ENCODE measurements at places on chromosomes 3 and 15.

DNA sequence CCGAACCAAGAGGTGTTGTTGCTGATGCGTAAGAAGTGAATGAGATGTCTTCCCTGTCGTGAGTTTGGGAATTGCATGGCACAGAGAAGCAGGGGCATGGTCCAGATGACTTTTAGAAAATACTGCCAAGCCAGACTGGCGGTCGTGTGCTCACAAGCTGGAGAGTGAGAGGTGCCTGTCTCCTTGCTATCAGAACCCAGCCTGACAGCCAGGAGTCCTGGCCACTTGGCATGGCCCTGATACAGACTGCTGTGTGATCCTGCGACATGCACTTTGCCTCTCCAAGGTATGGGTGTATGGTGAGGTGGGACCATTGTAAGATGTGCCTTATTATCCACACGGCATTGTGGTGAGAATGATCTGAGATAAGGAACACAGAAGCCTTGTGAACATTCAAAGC lies 93.0 kb downstream of the SMAD3 start:
- no peak for DNase-seq

GRCh38 chr15:81255958-81256320 lies 59.3 kb downstream of the IL16 start:
- DNase-seq: no peak

- no peak for DNase-seq
Observed at GRCh38 chr3:164498917-164499316, 579.4 kb downstream of the SI start.

- no peak for DNase-seq
Observed at GRCh38 chr15:83474578-83474977, 27.4 kb downstream of the SH3GL3 start.

DNA sequence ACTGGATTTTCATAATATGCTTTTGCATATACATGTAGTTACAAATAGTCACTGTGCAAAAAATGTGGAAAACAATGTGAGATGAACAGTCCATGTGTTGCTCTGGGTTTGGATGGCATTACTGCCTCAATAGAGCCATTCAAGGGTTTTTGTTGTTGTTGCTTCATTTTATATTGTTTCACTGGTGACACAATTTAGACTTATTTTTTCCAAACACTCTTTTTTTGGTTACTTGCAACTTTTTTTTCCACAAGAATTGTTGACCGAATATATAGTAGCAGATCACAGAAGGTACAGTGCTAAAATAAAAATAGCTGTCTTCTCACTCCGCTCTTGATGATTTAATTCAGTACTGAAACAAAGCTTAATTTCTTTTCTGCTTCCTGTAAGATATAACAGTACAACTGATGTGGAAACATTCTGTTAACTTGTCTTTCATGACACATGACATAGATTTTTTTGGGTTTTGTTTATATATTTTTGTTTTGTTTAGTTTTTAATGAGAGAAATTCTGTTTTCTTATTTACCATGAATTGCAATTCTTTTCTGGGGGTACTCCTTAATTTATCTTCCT lies 618.6 kb downstream of the NAALADL2 start:
- DNase-seq: no peak

DNA sequence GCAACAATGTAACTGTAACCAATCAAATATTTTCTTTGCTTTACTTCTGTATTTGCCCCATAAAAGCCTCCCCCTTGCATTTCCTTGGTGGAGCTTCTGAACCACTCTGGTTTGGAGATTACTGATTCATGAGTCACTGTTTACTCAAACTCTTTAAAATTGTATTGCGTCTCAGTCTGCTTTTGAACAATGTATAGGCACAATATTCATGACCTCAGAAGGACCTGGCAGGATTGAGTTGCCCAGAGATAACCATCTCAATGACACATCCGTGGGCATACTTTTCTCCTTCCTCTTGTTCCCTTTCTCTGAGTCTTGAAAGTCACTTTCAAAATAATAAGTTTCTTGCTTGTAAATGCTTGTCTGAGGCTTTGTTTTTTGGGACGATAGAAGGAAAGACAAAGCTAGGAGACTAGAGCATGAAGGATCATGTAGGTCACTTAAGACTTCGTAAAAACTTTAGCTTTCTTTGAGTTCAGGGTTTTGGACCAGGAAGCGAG lies 57.1 kb upstream of the POU1F1 start:
- DNase-seq: peak; percentile 29

- DNase-seq: no peak
Observed at GRCh38 chr15:71811752-71812735, 1.7 kb downstream of the NR2E3 start.

DNA sequence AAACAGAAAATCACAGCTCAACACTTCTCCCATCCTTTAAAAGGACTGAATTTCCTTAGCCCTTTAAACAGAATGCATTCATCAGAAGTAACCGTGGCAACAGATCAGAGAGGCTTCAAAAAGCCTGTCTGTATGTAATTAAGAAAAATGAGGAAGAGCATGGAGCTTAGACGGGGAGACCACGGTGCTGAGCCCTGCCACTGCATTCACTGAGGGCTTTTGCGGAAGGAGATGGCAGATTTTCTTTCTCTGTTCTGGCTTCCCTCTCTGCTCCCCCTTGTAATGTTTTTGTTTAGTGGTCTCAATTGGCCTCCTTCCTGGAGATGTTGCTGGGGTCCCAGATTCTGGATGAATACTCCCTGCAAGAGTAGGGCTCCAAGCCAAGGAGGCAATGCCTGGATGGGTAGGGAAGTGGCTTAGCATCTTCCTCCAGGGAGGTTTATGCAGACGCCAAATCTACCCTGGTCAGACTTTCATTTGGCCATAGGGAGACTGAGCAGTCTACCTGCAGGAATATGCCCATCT lies 332.9 kb downstream of the EPHB1 start:
- no peak for DNase-seq

DNA sequence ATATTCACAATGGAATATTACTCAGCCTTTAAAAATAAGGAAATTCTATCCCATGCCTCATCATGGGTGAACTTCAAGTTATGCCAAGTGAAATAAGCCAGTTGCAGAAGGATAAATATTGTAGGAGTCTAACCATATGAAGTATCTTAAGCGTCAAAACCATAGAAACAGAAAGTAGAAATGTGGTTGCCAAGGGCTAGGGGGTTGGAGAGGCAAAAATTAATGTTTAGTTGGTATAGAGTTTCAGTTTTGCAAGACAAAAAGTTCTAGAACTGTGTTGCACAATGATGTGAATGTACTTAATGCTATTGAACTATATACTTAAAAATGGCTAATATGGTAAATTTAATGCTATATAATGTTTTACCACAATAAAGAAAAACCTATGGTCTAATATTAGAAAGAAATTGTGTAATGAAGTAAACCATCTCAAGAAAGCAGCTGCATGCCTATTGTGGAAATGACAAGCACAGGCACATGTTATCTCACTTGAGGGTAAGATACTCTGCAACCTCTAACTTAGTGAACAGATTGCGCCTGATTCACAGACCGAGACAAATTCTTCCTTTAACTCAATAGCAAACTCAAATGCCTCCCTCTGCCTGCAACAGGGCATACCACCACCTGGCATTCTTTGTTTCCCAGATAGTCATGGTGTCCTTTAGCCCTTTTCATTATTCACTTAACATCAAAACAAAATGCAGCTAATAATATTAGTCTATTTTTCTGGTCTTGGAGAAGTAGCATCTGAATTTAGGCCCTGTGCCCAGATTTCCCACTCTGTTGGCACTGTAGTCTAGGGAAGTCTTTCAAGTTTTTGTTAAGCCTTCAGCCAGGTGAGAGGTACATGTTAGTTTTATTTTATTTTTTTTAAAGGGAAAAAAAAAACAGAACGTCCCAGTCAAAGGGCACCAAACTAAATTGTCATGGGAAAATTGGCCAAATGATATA lies 80.2 kb upstream of the ACP3 start:
- no peak for DNase-seq

DNA sequence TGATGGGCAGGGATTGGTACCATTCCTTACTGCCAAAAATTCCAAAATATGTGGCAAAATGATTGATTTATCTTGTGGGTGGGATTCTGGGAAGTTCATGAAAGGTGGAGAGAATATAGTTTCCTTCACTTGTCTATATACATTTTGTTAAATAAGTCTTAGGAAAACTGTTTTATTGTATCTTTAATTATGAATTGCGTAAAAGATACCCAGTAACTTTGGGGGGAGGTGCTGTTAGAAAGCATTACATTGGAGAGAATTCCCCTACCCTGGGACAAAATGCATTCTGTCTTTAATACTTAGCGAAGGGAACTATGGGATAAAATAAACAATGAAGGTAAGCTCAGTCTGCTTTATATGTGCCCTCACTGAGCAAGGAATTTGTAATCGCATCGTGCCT lies 4.6 kb downstream of the SETD5 start:
- DNase-seq: no peak

- DNase-seq: no peak
Observed at GRCh38 chr3:149964291-149964690, 6.4 kb downstream of the PFN2 start.

DNA sequence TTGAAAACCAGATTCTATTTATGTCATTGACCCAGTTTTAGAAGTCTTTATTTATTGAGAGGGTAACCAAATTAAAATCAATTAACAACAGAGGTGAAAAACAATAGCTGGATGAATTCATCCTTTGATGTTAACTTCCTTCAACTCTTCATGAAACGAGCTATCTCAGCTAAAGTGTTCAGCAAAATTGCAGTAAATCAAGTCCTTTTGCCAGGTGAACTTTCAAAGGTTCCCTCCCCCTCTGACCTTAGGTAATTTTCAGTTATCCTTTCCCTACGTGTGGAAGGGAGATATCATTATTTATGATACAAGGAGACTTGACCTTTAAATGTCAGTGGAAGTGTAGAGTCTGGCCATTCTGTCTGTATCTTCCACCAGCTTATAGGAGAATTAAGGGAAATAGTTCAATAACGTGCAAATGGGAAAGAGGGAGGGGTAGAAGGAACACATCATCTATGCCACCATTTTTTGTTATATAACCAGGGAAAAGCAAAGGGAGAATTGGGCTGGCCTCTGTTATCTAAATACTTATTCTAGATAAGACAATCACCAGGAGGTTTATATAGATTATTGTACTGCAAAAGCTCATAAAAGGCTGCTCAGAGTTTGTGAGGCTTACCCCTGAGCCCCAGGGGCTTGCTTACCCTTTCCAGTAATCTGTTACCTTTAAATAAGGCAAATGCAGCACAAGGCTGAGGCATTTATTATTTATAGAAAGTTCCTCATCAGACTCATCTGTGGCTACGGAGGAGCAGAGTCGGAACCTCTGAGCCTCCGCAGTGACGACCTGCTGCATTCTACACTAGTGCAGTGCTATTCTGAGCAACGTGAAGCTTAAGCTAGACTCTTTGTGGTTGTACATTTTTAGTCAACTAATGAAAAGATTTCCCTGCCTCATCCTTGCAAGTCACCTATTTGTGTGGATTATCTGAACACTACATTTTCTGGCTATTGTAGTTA lies 97.7 kb upstream of the ZBED2 start:
- no peak for DNase-seq
